ENCODE measurements at places on chromosomes 5 and 9. TPM values are rescaled to one million over a fixed set of nuclear protein-coding genes. Genes with fewer than 3 reads are reported as not detected.

The CDKN2B-AS1 gene
- 4.8 TPM for total RNA-seq

The PCDHB6 gene
- total RNA-seq, result 0.09 TPM

The RASGRF2 gene
- total RNA-seq, result 8.0 TPM

The C5orf63 gene
- total RNA-seq, result 1.3 TPM

The SH2D3C gene
- under 0.01 TPM for total RNA-seq

The C9orf50 gene
- total RNA-seq, result 0.18 TPM

The ANKRD55 gene
- not detected for total RNA-seq

The FREM1 gene
- under 0.01 TPM for total RNA-seq

The SLC6A18 gene
- total RNA-seq, result not detected

The PTGR1 gene
- total RNA-seq, result 115 TPM

The INSL4 gene
- not detected for total RNA-seq

The RAI14 gene
- 132 TPM for total RNA-seq

The LURAP1L gene
- total RNA-seq, result 71.4 TPM

The OR1J1 gene
- not detected for total RNA-seq

The MARCOL gene
- 8.3 TPM for total RNA-seq

The SPINK13 gene
- total RNA-seq, result 2.4 TPM

The CKS2 gene
- 24.7 TPM for total RNA-seq

The SCGB3A1 gene
- total RNA-seq, result not detected

The HRCT1 gene
- total RNA-seq, result 0.14 TPM

The ARSI gene
- 22.2 TPM for total RNA-seq

The ICE1 gene
- 14.9 TPM for total RNA-seq

The ACOT12 gene
- 0.74 TPM for total RNA-seq

The FRRS1L gene
- 0.09 TPM for total RNA-seq

The SLC45A2 gene
- 0.14 TPM for total RNA-seq

The REXO4 gene
- 16.3 TPM for total RNA-seq

The RNF180 gene
- total RNA-seq, result 0.74 TPM

The ROR2 gene
- 29.4 TPM for total RNA-seq

The PPIC gene
- 100 TPM for total RNA-seq

The C1QTNF2 gene
- total RNA-seq, result 0.28 TPM

The CETN3 gene
- total RNA-seq, result 8.5 TPM
